Hematopoietic multipotent progenitor cell treated with erythropoietin and hydrocortisone succinate and interleukin-3 and kit ligand, for 15 days (in vitro differentiated cells): ENCODE measurements at places on chromosomes 7 and 10.

DNA sequence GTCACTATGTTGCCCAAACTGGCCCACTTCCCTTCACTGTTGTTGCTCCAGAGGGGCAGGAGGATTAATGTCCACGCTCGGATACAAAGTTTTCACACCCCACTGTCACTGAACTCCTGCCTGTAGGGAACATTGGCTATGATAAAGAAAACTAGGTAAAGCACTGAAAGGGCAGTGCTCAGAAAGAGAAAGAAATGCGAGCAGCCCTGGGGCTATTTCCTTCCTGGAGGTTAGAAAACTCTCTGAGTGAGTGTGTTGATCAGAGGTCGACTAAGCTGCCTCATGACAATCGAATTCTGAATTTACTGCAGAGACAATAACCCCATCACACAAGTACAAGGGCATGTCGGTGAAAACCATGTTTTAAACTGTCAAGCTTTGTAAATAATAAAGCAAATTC is 227.2 kb upstream of the PITRM1 start:
- DNase-seq: no peak

DNA sequence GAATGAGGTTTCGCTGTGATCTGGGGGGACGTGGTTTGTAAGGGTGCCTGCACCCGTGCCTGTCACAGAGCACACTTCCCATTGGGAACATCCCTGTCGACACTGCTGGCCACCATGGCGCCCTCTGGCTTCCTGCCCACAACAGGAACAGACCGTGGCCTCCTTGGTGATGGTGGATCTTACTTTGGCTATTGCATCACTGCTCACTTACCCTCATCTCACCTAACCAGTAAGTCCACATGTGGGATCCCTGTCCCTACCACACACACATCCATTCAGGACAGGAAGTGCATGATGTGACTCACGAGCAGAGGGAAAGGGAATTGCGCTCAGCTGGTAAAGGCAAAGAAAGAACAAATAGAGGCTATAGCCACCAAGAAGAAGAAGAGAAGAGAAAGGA is 26.2 kb upstream of the SEC61G start:
- DNase-seq: no peak

DNA sequence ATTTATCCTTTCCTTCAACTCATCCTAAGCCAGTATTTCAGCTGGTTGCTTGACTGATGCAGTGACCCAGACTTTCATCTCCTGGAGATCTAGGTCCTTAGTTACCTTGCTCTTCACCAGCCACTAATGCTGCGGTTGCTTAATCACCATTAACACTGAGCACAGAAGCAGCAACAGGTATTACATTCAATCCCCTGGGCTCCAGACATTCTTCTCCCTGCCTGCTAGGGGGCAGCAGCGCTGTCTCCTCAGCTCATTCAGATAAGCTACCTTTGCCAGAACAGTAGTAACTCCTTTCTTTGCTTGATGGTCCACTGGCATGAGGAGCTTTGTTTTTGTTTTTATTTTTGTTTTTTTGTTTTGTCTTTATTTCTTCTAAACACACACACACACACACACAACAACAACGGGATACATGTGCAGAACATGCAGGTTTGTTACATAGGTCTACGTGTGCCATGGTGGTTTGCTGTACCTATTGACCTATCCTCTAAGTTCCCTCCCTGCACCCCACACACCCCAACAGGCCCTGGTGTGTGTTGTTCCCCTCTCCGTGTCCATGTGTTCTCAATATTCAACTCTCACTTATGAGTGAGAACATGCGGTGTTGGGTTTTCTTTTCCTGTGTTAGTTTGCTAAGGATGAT is 1043.2 kb upstream of the C7orf33 start:
- no peak for DNase-seq

- DNase-seq: no peak
These were observed 108.0 kb upstream of the HABP2 start for GRCh38 chr10:113444766-113445365.

DNA sequence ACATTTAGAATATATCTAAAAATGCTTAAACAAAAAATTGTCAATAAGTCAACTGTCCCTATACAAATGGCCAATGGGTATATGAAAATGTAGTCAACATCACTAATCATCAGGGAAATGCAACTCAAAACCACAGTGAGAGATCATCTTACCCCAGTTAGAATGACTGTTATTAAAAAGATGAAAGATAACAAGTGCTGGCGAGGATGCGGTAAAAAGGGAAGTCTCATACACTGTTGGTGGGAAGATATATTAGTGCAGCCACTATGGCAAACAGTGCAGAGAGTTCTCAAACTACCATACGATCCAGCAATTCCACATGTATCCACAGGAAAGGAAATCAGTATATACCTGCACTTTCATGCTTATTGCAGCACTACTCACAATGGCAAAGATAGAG is 48.6 kb upstream of the APBB1IP start:
- no peak for DNase-seq
